ENCODE measurements at places on chromosomes 11 and 22. TPM values are rescaled to one million over a fixed set of nuclear protein-coding genes. Genes with fewer than 3 reads are reported as not detected.

- no peak overlapping the region for H3K27ac ChIP-seq
- H3K4me1 ChIP-seq: no peaks in the 10 kb centered on the region
- DNase-seq: no peak
- no peaks in the 10 kb centered on the region for H3K36me3 ChIP-seq
- H3K4me3 ChIP-seq: no peak overlapping the region
- no peaks in the 10 kb centered on the region for H3K27me3 ChIP-seq
Measured at GRCh38 chr11:132872211-132872610, 660.1 kb downstream of the OPCML start.

DNA sequence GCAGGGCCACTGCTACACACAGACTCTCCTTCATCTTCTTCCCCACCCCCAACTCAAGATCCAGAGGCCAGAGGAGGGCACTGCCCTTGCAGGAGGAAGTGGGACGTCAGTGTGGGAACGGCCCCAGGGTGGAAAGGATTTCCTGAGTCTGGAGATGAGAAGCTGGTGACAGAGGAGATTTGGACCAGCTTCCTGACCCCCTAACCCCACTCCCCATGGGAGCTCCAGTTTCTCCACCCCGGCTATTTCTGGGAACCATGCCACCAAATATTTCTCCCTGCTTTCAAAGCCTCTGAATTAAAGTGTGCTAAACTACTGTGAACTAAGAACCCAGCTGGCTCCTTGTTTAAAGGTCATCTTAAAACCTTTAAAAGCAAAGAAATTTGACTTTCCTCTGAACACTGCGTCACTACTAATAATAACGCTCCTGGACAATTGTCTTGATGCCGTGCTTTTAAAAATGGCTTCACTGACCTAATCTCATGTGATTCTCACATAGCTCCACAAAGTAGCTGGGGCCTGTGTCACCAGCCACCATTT, 46.6 kb downstream of the CWC15 start:
- DNase-seq: no peak
- no peak overlapping the region for H3K4me3 ChIP-seq
- H3K27me3 ChIP-seq: no peaks in the 10 kb centered on the region
- peaks cover 42% of the 10 kb centered on the region for H3K4me1 ChIP-seq
- peaks cover 15% of the 10 kb centered on the region for H3K36me3 ChIP-seq

DNA sequence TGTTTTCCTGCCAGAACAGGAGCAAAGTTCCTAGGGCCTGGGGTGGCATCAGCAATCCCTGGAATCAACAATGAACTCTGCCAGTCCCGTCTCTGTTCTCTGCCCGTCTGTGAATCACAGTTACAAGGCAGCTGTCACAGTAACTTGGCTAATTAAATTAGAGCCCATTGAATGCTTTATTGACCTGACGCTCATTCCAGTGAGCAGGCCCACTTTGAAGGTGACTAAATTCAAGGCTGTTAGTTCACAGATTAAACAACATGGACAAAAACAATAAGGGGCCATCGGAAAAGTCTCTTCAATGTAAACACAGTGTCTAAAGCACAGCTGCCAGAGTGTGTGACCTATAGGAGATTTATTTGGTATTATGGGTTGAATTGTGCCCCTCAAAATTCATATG, 17.7 kb upstream of the TMPRSS5 start:
- DNase-seq: no peak
- H3K4me1 ChIP-seq: no peaks in the 10 kb centered on the region
- H3K36me3 ChIP-seq: no peaks in the 10 kb centered on the region
- H3K27ac ChIP-seq: no peak overlapping the region
- H3K27me3 ChIP-seq: no peaks in the 10 kb centered on the region
- no peak overlapping the region for H3K4me3 ChIP-seq

ANO1 gene
- total RNA-seq: not detected

CENPM gene
- 76.6 TPM for total RNA-seq
